Jurkat, Clone E6-1 (cell line): ENCODE measurements at places on chromosomes 2 and 18.

- no peak for DNase-seq
Measured at GRCh38 chr2:213562539-213563180, 278.4 kb downstream of the SPAG16 start.

- no peak for DNase-seq
Measured at GRCh38 chr2:236209996-236210395, 41.8 kb upstream of the GBX2 start.

DNA sequence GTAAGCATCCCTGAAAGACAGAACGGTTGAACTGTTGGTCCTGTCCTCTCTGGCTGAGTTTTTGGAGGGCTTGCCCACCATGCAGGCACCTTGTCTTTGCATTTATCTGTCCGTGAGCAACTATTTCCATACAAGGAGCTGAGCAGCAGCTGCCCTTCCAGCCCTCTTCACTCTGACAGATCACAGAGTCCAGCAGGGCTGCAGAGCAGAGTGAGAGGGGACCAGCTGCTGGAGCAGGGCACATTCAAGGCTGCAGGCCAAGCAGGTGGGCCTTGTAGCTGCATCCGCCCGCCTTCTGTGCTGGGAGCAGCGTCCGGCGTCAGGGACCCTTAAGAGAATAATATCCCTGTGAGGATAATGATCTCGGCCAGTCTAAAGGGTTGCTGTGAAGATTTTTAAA, 9.5 kb downstream of the SMYD1 start:
- no peak for DNase-seq

- peak; percentile 67 for DNase-seq
Measured at GRCh38 chr2:109173311-109174171, 44.5 kb downstream of the SH3RF3 start.

- DNase-seq = no peak
Measured at GRCh38 chr18:36527740-36528455, 230.4 kb downstream of the FHOD3 start.

GRCh38 chr18:13222856-13223281, 4.3 kb downstream of the LDLRAD4 start:
- DNase-seq = no peak

DNA sequence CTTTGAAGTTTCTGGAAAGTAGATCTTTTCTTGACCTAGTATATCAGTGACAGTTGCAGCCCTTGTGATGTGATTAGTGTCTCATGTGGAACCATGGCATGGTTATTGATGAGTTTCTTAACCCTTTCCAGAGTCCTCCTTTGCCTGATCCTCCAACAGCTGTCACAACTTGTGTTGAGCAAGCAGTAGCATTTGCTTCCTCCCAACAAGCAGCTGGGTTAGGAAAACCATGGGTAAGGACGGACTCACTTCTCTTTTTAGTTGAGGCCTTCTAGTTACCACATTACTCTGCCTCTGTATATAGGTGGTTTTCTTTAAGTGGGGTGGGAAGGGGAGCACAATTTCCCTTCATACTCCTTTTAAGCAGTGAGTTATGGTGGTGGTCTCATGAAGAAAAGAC, 96.3 kb downstream of the XRCC5 start:
- no peak for DNase-seq

DNA sequence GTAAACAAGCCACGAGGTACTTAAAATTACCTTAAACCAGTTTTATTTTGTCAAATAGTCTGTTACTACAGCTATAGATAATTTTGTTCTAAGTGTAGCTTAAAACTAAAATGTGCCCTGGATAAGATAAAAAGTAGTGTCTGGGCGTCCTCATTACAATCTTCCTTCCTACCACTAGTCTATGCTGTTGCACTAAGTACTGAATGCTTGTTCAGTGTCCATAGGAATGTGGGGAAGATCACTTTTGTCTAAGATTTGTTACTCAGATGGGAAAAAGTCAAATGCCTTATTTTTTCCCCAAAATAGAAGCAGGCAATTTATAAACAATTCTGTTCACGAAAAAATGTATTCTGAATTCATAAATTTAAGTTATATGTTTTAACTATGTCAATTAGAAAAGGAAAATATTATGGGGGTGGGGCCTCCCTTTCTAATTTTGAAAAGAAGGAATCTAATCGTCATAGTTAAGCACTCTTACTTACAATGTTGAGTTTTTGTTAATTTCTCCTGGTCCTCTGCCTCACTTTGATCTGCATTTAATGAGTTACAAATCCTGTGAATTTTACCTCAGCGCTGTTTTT, 140.4 kb upstream of the VRK2 start:
- DNase-seq = peak; percentile 14

GRCh38 chr2:217415316-217415715, 555.5 kb upstream of the TNP1 start:
- DNase-seq = no peak

- no peak for DNase-seq
Measured at GRCh38 chr2:230307485-230307884, 19.5 kb upstream of the SP140L start.

- no peak for DNase-seq
Measured at GRCh38 chr2:235983016-235983415, 185.2 kb downstream of the GBX2 start.

GRCh38 chr18:78741381-78742217, 238.0 kb upstream of the SALL3 start:
- DNase-seq = no peak

DNA sequence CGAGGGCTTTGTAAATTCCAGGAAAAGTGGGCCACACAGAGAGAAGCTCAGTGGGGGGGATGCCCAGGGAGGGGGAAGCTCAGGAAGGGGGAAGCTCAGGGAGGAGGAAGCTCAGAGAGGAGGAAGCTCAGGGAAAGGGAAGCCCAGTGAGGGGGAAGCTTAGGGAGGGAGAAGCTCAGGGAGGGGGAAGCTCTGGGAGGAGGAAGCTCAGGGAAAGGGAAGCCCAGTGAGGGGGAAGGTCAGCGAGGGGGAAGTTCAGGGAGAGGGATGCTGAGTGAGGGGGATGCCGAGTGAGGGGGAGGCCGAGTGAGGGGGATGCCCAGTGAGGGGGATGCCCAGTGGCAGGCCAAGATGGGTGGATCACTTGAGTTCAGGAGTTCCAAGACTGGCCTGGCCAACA, 821 bp upstream of the CHRNG start:
- DNase-seq = no peak

DNA sequence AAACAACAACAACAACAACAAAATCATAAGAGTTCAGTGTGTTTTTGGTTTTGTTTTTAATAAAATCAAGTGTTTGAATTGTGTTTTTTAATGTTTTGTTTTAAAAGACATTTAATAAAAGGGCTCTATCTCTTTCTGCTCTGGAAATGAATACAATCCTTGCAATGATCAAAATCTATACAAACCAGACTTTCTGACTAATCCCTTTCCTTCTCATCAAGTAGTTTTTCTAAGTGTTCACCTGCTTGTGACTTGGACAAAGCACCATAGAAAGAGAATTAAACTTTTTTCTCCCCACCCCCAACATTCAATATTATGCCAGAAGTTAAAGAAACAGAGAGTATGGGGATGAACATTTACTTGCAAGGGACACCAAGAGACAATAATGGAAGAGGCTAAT, 61.4 kb downstream of the KCTD18 start:
- DNase-seq = no peak

DNA sequence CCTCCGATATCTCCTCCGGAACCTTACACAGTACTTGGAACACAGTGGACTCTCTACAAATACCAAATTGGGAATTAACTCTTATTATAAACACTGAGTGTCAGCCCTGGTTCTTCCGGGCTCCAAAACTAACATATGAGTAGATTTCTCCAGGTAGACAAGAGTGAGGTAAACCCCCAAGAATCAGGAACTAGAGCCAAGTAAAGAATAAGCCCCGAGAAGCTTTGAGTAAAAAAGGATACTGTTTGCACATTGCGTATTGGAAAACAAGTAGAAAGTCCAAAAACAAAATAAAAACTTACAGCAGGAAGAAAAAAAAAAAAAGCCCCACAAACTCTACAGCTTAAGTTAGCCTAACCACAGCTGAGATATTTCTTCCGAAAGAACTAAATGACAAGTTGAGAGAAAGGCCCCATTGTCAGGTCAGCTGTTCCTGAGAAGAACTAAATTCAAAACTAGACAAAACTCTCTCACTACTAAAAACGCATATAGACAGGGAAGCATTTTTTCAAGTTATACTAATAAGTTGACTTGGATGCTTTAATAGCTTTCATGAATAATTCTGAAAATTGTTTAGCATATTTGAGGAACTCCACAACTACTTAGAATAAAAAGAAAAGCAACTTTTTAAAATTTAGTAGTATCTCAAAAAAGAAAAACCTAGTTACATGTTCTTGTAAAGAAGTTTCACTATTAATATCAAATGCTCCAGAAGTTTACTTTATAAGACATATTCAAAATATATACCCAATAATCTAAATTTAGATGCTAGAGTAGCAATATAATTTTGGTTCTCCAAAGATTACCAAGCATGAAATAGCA, 4.3 kb upstream of the HAAO start:
- DNase-seq = no peak

GRCh38 chr18:28269750-28270149, 92.8 kb upstream of the CDH2 start:
- no peak for DNase-seq

DNA sequence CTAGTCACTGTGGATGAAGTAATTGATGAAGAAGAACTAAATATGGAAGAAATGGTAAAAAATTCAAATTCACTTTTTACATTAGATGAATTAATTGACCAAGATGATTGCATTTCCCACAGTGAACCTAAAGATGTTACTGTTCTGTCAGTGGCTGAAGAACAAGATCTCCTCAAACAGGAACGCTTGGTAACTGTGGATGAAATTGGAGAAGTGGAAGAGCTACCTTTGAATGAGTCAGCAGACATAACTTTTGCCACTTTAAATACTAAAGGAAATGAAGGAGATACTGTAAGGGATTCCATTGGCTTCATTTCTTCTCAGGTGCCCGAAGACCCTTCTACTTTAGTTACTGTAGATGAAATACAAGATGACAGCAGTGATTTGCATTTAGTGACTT, 26.6 kb upstream of the DYSF start:
- no peak for DNase-seq

DNA sequence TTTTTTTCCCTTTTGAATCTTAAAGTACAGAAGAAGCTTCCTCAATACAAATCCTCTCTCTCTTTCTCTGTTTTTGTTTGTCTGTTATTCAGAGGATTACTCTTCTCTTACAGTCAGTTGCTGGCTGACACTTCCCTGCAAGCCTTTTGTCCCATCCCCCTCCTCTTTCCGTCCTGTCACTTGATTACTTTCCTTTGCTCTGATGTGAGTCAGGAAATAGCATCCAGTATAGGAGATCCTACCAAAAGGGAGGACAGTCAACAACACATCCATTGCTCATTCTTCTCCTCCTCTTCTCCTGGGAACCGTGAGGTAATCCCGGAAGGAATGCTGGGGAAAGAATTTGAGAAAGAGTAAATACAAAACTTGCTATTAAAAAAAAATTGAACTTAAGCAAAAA, 79.3 kb upstream of the SCN7A start:
- DNase-seq = no peak

- no peak for DNase-seq
Measured at GRCh38 chr2:228575897-228576296, 394.4 kb upstream of the SPHKAP start.

GRCh38 chr2:112713585-112713925, 7.3 kb upstream of the NT5DC4 start:
- no peak for DNase-seq

GRCh38 chr2:233260661-233261060, 9.2 kb downstream of the ATG16L1 start:
- DNase-seq = no peak

DNA sequence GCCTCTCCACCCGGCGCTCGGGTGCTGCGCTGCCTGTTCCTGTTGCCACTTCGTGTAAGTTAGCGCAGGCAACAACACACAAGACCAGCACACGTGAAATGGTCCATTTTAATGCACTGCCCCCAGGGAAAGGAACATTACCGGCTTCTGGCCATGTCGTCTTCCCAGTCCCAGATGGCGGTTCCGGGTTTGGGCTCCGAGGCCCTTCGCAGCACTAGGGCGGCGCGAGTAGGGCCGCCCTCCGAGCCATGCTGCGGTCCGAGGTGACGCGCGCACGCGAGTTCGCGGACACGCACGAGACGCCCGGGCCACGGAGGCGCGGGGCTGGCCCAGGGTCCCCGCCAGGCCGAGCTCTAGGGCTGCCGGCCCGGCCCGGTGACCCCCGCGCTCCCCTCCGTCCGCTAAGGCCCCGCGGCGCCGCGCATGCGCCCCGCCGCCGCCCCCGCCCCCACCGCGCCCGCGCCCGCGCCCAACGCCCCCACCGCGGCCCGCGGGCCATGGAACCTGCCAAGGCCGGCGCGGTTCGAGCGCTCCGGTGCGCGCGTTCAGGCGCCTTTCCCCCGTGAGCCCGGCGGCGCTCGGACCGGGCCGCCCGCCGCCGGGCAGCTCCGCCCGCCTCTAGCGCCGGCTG, 367 bp upstream of the ZNF236 start:
- no peak for DNase-seq

DNA sequence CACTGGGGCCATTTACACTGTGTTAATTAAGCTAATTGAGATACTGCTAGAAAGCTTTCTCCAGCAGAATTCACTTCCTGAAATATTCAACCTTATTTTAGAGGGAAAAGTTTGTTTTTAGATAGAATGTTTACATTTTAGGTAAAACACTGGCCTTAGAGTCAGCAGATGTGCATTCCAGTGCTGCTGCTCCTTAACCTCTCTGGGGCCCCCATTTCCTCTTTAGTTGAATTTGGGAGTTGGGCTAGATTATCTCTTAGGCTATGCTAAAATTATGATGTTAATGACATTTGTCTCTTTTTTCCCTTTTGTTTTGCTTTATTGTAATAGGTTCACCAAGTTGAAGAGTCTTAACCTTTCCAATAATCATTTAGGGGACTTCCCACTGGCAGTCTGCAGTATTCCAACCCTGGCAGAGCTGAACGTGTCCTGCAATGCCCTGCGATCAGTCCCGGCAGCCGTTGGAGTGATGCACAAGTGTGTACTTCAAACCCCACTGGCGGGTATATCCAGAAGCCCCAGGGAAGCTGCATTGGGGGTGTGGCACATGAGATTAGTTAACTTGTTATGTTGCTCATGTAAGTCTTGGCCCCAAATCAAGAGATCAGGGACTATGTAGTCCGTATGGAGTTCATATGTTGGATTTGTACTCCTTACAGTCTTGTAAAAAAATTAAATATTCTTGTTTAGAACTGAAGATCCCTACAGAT, 179.5 kb downstream of the PHLPP1 start:
- DNase-seq = no peak

GRCh38 chr2:75102011-75102410, 97.3 kb downstream of the TACR1 start:
- DNase-seq = no peak

DNA sequence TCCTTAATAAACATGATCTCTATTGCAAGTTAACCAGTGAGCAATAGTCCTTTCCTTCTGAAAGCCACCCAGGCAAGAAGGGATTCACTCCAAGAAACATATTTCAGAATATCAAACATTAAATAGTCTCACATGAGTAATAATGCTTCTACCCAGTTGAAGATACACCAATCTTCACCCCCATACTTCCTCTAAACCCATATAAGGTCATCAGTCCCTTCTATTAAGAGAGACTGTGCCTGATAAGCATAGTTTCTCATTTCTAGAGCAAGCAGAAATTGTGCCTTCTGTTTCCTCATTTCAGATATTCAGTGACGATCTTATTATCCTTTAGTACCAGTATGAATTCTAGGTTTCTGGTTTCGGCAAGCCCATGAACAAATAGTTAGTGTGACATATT, 64.6 kb downstream of the DSEL start:
- no peak for DNase-seq
